ENCODE measurements at places on chromosomes 6 and 20.

DNA sequence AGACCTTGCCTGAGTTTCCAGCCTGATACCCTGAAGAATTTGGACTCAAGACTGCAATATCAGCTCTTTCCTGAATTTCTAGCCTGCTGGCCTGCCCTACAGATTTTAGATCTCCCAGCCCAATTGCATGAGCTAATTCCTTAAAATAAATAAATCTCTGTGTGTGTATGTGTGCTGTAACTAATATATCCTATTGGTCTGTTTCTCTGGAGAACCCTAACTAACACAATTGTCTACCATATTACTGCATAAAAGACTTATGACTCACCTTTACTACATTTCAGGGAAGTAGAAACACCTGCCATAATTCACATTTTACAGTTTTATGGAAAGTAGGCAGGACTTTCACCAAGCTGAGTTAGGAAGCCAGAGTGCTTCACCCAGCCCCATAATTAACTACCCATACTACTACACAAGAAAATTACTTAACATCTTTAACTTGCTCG lies 90.7 kb upstream of the BEND6 start:
- no peak for DNase-seq

GRCh38 chr20:48096957-48097890 lies 311.9 kb upstream of the SULF2 start:
- DNase-seq = no peak

- DNase-seq = no peak
These were observed 8.5 kb downstream of the TFAP2C start for GRCh38 chr20:56637576-56637975.

DNA sequence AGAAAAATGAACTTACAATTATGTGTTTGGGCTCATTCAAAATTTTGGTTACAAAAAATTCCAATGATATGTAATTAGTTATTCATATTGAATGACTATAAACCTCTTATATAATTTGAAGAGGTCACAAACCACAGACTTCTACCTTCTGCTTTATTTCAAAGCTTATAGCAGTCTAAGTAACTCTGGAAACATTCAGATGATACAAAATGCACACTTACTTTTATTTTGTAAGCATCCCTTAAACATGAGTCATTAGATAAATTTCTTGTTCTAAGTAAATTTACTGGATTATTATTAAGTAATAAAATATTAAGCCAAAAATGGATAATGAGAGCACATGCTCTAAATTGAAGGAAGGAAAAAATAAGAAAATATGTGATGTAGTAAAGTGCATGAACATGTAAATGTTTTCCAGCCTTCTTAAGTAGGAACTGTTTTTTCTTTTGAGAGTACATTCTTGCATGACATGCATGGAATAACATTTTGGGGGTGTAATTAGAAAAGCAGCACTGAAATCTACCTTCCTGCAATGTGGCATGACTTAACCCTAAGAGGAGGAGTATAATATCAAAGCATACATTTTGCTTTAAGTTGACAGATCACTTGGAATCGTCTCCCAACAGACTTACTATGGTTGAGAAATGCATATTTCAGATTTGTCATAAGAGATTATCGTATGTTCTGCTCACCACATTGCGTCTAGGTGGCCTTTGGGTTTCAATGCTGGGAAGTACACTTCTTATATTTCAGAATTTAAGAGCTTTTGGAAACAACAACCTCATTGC lies 372.7 kb upstream of the HSF2 start:
- no peak for DNase-seq

DNA sequence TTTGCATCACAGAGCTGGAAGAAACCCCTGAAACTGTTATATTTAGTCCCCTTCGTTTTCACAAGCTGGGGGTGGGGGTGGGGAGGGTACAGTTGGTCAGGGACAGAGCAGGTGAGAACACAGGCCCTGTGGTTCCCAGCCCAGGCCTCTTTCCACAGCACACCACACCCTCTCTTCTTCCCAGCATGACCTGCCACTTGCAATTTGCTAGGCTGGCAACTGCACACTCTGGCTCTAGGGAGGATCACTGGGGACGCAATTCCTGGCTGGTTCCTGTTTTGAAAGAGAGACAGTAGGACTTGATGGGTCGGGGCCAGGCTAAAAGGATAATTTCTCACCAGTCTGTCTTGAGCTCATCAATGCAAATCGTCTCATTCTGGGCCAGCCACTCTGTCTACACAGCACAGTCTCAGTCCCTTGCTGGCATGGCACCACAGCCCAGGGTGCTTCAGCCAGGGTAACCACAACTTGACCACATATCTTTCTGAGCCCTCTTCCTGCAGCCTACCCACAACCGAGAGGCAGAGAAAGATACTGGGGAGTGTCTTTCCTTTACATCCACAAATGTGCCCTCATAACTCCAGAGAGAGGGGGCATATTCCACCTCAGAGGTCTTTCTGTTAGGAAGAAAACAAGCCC lies 41.7 kb upstream of the EMILIN3 start:
- no peak for DNase-seq

DNA sequence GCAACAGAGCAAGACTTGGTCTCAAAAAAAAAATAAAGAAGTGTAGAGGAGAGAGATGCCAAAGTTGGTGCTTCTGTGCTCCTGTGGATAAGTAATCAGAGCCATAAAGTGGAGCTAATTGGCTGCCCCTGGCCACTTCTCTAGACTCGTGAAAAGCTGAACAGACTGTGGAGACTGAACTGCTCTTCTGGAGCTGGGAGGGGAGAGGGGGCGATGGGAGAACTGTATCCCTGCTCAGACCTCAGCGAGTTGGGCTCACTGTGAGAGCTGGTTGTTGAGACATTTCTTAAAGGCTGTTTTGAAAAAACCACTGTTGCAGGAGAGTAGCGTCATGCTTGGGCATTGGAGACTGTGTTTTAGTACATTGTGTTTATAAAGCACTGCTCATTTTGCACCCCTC lies 125.7 kb downstream of the TCP11 start:
- no peak for DNase-seq

DNA sequence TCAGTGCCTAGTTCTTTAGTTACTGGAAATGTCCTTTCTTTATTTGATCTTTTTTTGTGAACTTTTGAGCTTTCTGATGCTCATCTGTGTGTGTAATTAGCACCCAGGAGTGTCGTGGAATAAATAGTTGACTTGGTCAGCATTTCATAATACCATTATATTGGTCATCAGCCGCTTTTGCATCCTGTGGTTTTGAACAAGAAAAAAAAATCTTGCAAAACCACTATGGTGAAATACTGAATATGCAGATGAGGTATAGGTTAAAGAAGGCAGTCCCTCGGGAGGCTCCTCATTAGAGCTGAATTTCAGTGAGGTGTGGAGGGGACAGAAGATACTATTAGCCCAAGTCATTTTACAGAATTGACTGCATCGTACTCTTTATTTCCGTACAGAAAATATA lies 90.1 kb downstream of the FOXO3 start:
- DNase-seq = peak; percentile 17

DNA sequence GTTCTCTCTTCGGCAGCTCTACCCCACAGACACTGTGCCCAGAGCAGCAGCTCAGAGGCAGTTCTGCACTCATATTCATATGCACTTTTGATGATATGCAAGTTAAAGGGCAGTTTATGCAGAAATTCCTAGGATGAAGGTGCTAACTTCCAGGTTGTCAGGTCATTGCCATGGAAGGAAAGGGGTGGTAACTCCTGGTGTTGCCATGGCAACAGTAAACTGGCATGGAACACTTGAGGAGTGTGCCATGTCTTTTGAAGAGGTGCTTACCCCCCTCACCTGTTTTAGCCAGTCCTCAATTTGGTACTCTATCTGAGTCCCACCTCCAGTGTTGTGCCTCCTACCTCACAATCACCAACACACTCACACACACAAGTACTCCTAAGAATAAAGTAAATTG lies 539.4 kb upstream of the BTBD3 start:
- no peak for DNase-seq

- DNase-seq = no peak
These were observed 42.4 kb downstream of the RTN4IP1 start for GRCh38 chr6:106586815-106587415.

- no peak for DNase-seq
These were observed 85.5 kb upstream of the HS3ST5 start for GRCh38 chr6:114428341-114428740.

DNA sequence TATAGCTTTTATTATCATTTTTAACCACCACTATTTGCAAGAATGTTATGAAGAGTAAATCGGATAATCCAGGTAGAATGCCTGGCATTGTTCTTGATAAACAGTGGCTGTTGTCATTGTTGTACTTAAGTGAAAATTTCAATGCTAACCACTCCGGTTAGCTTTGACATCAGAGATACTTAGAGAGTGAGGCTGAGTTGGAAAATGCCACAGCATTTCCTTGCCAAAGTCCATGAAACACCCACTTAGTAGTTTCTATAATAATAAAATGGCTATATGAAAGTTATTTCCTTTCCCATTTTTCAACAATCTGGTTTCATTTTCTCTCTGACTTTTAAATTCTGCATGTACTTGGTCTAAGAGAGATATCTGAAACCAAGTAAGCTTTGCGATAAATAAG lies 132.0 kb downstream of the CDK19 start:
- no peak for DNase-seq

- DNase-seq = peak; percentile 85
These were observed 15.4 kb upstream of the IER3 start for GRCh38 chr6:30759575-30760239.

DNA sequence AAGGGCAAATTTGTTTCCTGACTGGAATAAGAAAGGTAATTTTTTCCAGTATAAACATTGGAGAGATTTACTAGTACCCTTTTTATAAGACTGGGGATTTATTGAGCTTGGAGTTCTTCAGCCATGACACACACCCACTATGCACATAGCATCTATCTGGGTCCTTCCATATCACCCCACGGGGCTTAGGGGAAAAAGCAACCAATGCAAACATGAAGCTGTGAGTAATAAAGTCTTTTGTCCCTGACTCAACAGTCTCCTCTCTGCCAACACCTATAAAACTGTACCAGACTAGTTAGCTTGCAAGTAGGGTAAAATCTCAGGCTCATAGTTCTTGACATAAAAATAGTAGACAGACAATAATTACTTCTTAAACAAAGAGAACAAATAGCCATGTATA lies 23.4 kb downstream of the COL21A1 start:
- no peak for DNase-seq

- DNase-seq = peak; percentile 87
These were observed 21.1 kb upstream of the NOTCH4 start for GRCh38 chr6:32244946-32245398.

DNA sequence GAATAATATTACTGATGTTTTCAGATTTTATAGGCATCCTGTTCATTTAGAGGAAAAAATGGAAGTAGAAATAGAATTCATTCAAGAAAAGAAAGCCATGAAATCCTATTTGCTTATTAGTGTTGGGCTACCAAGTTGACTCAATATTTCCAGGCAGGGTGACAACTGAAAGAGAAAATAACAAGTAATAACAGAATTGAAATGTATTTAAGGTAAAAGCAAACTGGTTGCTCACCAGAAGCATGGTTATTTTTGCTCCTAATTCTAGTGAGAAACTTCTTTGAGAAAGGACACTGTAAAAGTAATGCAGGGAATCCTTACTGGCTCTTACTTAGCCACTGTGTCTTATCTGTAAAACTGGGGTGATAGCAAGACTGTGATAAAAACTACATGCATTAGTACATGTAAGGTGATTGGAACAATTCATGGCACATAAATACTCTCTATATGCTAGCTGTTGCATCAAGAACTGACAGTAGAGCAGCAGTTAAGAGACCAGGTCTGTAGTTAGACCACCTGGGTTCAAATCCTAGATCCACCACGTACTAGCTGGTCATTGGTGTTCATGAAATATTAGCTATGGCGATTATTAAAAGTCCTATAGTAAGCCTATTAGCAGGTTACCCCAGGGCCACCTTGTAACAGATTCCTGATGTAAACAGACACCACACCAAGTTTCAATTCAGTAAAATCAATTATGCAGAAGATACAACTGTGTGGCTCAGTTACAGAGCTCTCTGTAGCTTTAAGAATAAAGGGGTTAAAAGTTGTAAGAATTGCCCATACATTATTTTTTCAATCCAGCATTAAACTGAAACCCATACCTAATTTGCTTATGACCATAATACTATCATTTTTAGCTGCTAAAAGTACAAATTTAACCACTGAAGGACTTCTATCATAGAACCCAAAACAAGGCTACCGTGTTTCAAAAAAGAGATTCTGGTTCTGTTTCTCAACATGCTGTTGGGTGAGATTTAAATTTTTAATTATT lies 159.2 kb upstream of the COL21A1 start:
- no peak for DNase-seq

GRCh38 chr6:107115695-107116327 lies 496 bp upstream of the BEND3 start:
- DNase-seq = peak; percentile 50

GRCh38 chr6:89669002-89669401 lies 30.5 kb upstream of the LYRM2 start:
- DNase-seq = peak; percentile 22

DNA sequence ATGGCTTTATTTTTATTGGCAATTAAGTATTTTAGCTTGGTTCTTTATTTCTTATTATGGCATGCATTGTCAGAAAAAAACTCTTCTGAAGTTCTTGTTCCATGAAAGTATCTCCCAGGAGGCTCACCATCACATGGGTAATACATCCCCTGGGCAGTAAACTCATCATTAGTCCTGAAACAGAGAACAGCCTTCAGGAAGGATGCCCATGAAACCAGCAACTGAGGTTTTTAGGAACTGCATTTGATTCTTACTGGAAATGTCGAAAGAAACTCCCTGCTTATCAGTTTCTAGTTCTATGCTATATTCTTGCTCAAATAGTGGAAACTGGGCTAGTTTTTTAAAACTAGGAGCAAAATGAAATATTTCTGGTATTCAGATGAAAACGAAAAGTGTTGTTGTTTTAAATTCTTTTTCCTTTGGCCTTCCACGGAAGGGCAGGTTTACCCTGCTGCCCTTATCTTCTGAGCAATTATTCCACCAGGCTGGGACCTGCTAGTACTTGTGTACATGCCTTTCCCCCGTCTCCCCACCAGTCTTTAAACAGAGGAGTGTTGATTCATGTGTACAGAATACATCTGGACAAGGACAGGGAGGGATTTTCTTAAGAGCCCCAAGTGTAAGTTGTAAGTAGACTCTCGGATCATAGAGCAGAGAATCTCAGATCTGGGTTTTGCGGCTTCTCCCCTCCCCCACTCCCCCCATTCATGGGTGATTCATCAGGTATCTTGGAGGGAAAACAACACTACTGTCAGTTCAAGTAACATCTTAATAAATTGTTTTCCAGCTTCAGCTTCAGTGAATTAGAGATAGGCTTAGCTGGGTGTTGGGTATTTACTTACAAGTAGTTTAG lies 81.5 kb downstream of the RTN4IP1 start:
- no peak for DNase-seq

DNA sequence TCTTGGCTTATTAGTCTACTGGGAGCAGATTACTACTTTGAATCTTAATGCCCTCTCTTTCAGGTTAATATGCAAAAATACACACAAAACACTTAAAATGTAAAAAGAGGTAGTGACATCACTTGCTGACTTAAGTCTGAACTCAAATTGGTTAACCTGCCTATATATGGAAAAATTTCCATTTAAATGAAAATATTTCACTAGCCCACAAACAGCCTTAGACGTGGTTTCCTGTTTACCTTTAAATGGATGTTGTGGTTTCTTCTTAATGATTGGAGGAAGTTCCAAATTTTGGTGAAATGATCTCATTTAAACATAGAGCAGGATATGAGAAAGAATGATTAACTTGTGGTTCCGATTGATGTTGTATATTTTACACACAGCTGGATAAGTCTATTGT lies 553.7 kb downstream of the CD109 start:
- peak; percentile 21 for DNase-seq
